ENCODE measurements at places on chromosomes 13 and 19.

DNA sequence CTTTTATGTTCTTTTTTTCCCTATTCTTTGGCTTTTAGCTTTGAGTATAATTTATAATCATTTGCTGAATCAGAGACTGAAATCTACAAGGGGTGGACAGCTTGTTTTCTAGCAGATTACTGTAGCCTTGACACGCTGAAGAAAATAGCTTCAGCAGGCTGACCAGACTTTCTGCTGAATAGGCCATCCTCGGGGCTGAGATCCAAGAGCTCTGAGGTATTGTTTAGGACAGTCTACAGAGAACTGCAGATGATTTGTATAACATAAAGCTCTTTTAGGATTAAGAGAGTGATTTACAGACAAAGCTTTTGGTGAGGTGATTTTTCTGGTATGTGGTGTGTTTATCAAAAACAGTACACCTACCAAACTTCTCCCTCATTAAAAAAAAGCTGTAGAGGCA, 16.8 kb downstream of the POLR1D start:
- no peak for DNase-seq

DNA sequence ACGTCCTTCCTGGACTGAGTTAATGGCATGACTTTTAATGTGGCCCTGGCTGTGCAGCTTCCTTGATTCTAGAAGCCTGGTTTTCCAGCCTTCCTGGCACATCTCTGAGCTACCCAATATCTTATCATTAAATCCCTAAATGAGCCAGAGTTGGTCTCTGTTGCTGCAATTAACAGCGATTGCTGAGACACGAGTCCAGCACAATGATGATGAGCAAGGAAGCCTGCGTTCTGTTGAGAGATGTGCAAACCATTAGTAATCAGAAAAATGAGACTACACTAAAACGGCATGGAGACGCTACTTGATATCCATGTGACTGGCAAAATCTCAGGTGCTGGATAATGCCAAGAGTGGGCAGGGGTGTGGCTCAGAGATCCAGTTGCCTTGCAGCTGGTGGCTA, 26.2 kb downstream of the GPR42 start:
- no peak for DNase-seq

- no peak for DNase-seq
Measured at GRCh38 chr13:82010780-82011179, 1669.9 kb upstream of the SPRY2 start.

DNA sequence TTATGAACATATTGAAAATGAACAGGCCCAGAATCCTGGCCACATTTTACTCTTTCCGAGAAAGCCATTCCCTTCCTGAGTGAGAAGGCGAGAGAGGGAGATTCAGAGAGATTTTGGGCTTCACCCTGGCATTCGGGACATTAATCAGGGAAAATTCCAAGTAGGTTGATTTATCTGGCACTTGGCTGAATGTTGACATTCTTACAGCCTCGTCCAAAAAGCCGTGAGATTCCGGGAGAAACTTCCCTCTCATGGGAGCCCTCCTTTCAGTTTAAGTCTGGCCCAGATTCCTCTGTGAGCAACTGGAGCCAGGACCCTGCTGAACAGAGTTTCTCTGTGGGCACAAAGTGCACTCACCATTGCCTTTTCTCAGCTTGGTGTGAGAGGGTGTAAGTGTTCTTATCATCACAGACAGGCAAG, 129.2 kb upstream of the PEG3 start:
- DNase-seq, result no peak

GRCh38 chr13:107842562-107843180, 372.7 kb downstream of the LIG4 start:
- no peak for DNase-seq

GRCh38 chr13:80603351-80603750, 262.4 kb upstream of the SPRY2 start:
- no peak for DNase-seq

DNA sequence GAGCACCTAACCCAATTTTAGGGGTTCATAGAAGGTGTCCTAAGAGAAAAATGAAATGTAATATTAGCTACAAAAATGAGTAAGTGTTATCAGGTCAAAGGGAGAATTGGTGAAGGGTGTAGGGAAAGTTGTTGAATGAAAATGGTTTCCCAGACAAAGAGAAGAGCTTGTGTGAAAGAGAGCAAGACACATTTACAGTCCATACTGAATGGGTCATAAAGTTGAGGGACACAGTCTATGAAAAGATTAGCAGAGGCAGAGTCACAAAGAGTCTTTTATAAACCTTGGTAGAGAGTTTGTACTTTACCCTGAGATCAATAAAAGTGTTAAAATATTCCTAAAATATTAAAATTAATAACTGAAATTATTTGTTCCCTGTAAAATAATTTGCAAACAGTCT, 759.4 kb downstream of the DIAPH3 start:
- DNase-seq, result no peak

- DNase-seq, result no peak
Measured at GRCh38 chr13:73717632-73718031, 416.6 kb downstream of the KLF12 start.

- no peak for DNase-seq
Measured at GRCh38 chr13:96200810-96201209, 110.9 kb downstream of the HS6ST3 start.

DNA sequence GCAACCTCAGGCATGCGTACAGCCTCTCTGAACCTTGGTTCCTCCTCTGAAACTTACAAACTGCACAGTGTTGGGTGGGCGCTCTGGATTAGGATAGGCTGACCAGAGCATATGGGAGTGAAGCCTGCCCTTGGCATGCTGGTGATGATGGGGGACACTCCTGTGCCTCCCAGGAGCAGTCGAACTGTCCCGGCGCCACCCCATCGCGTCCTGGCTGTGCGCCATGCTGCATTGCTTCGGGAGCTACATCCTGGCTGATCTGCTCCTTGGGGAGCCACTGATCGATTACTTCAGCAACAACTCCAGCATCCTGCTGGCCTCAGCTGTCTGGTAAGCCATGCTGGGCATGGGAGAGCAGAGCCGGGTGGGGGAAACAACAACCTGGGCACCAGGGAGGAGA, 18.9 kb downstream of the TMEM38A start:
- DNase-seq, result no peak

Data from AG09309 (cell line).